Activated CD4-positive, CD25-positive, alpha-beta regulatory T cell treated with anti-CD3 and anti-CD28 coated beads, Interleukin-2, amount 50 U/mL, for 72 hours (primary cell): ENCODE measurements at places on chromosomes 1 and 21.

DNA sequence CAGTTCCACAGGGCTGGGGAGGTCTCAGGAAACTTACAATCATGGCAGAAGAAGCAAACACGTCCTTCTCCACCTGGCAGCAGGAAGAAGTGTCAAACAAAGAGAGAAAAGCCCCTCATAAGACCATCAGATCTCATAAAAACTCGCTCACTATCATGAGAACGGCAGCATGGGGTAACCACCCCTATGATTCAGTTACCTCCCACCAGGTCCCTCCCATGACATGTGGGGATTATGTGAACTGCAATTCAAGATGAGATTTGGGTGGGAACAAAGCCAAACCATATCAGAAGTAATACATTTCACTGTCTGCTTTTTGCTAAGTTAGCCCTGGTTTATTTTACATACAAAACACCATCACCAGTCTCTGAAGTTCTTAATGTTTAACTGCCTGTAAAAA, 68.5 kb downstream of the RBM11 start:
- no peak for DNase-seq

DNA sequence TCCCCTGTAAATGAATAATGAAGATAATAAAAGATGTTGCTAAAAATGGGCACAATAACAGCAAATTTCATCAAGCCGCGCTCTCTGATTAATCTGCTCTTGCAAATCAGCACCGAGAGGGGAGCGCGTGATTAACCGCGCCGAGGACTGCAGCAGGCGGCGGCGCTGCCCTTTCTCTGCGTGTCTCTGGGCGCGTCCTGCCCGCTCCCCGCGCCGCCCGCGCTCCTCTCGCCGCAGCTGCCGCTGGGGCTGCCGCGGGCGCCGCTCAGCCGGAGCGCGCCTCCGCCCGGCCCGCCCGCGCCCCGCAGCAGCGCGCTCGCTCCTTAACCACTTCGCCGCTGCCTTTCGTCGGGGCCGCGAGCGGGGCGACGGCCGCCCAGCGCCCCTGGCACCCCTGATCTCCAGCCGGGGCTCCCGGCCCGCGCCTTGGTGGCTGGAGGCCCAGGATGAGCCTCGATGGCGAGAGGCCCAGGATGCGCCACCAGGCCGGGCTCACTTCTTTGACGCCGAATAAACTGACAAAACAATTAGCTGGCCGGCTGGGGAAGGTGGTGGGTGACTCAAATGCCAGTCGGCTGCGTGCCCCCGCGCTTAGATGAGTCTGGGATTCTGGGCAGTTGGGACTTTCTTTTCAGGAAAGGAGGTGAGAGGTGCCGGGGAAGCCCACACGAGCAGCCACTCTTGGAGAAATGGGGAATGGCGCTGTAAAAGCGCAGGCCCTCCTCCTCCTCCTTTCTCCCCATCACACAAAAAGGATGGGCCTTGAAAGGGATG, 221.4 kb upstream of the PKN2 start:
- no peak for DNase-seq

DNA sequence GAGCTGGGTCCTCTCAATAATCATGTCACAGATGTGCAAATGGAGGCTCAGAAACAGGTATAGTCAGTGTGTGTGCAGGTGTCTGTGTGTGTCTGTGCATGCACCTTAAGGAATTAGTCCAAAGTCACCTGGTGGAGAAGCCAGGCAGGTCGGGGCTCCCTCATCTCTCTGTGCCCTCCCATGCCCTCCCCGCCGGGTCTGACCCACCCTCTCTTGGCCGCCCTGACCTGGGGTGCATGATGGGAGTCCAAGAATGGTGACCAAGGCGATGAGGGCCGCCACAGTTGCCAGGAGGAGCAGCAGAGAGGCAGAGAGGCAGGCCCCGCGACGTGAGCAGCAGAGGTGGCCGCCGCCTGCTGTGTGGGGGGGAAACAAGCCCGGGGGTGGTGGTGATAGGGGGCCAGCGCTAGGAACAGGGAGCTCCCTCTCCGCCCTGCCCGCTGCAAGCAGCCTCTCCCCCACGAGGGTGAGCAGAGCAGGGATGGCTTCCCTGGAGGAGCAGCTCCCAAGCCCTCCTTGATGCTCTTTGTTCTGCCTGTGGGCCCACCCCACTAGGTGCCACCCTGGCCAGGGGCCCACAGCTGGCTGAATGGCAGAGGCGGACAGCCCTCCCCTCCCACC, 3.9 kb downstream of the LDLRAD1 start:
- no peak for DNase-seq

DNA sequence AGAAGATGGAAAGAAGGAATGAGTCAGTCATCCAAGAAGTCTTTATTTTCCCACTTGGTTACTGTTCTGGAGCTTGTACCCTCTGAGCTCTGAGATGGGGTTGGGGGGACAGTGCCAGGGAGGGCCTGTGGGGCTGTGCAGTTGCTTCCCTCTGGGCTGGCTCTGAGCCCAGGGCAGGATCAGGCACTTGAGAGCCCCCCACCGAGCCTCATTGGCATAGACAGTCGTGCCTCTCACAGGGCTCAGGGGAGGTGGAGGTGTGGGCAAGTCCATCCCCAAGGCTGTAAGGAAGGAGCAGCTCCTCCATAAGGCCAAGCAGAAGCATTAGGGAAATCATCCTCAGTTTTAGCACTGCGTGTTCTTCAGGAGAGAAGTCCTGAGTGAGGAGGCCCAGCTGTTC, 2.5 kb upstream of the ARL8A start:
- DNase-seq = no peak

DNA sequence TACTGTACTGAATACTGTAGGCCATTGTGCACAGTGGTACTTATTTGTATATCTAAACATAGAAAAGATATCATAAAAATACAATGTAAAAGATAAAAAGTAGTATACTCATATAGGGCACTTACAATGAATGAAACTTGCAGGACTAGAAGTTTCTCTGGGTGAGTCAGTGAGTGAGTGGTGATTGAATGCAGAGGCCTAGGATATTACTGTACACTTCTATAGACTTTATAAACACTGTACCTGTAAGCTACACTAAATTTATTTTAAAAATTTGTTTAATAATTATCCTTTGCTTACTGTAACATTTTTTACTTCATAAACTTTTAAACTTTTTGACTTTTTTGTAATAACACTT, 82.5 kb downstream of the FGGY start:
- no peak for DNase-seq

GRCh38 chr1:17913326-17914115, 158.4 kb downstream of the ACTL8 start:
- no peak for DNase-seq

DNA sequence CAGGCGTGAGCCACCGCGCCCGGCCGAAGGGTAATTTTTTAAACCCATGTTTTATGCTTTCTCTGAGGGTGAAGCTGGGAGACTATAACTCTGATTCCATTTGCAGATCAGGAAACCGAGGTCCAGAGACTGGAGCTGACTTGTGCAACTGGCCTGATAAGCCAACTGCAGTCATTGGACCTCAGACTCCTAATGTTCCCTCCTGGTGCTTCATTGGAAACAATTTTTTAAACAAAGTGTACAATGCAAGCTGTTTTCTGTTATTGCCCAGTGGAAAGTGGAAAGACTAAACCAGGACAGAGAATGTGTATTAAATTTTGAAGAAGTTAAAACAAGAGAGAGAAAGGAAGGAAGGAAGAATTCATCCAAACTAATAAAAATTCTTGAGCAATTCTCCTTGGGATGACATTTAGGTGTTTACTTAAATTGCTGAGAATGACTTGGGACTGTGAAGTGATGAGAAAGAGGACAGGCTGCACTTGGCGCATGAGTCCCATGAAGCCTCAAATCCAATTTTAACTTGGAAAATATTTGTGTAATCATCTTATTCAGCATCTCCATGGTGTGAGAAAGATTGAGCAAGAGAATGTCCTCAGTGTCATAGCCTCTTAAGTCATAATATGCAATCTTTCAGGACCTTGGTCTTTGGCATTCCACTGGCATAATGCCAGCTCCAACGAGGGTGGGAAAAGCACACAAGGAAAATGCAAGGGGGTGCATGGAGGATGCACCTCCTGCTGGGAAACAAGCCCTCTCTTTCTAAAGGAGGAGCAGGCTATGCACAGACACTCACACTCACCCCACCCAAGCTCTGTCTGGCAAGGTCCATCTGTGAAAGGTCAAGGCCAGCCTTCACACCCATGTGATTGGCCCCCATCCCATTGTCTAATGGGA, 342.0 kb downstream of the SIPA1L2 start:
- no peak for DNase-seq

GRCh38 chr1:154141240-154141639, 13.6 kb downstream of the NUP210L start:
- DNase-seq = no peak

DNA sequence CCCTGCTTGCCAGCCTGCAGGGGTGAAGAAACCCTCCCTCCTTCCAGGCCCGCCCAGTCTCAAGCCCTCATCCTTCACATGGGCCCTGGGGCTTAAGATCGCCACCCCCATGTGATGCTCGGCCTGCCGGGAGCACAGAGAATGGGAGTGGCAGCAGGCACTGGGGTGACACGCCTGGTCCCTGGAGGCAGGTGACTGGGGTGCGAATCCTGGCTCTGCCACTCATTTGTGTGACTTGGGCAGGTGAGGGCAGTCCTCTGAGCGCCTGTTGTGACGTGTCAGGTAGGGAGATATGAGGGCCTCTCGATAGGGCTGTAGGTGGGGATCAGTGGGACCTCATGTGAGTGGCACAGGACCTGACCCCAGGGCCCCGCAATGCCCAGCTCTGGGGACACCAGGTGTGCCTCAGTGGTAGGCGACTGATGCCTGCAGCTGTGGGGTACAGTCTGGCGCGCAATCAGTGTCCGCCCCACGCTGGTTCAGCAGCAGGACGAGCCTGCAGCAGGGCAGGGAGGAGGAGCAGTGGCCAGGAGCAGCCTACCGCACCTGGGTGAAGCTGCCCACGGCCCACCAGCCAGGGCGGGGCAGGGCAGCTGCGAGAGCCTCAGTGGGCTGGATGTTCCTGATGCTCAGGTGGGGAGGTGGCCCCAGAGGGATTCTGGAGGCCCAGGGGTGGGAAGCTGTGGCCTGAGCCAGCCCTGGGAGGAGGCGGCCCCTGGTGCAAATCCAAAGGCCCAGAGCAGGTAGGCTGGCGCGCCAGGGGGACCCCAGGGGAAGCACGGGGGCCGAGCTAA, 6.2 kb downstream of the SH2D5 start:
- no peak for DNase-seq

- DNase-seq = no peak
Observed at GRCh38 chr1:175062339-175062738, 5.3 kb upstream of the TNN start.

DNA sequence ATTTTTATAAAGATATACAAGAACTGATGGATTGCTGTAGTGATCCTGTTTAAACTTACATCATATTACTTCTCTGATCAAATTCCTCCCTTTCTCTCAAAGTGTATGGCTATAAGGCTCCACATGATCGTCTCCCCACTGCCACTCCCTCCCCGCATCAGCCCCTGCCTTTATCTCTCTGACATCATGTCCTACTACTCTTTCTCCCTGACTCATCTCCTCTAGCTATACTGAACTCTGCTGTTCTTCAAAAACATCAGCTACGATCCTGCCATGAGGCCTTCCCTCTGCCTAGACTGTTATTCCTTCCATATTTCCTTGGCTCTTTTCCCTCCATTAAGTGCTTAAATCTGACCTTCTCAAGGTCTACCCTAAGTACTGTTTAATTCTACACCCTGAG, 22.8 kb downstream of the HFM1 start:
- no peak for DNase-seq

- DNase-seq = no peak
Observed at GRCh38 chr21:15732290-15732995, 2.7 kb downstream of the USP25 start.

GRCh38 chr1:233361876-233362275, 34.4 kb downstream of the MAP3K21 start:
- no peak for DNase-seq

GRCh38 chr1:7298145-7298544, 473.0 kb upstream of the VAMP3 start:
- no peak for DNase-seq

GRCh38 chr1:41919131-41919530, 409 bp upstream of the HIVEP3 start:
- no peak for DNase-seq

DNA sequence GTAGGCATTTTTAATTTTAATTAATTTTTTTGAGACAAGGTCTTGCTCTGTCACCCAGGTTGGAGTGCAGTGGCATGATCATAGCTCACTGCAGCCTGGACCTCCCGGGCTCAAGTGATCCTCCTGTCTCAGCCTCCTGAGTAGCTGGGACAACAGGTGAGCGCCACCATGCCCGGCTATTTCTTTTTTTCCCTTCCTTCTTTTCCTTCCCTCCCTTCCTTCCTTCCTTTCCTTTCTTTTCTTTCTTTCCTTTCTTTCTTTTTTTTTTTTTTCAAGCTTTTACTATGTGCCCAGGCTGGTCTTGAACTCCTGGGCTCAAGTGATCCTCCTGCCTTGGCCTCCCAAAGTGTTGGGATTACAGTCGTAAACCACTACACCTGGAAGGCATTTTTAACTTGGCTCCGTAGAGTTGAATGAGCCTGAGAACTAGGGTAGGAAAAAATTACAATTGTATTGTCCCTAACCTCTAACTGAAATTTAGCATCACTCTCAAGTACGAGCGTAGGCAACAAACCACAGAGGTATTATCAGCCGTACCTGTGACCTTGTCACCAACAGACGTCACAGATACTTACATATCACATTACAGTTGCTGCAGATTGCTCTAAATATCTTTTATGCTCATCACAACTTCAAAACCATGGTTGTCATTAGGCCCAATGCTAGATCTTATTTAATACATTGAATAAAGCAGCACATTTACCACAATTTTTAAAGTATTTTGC, 8.0 kb downstream of the RUNX3 start:
- no peak for DNase-seq

DNA sequence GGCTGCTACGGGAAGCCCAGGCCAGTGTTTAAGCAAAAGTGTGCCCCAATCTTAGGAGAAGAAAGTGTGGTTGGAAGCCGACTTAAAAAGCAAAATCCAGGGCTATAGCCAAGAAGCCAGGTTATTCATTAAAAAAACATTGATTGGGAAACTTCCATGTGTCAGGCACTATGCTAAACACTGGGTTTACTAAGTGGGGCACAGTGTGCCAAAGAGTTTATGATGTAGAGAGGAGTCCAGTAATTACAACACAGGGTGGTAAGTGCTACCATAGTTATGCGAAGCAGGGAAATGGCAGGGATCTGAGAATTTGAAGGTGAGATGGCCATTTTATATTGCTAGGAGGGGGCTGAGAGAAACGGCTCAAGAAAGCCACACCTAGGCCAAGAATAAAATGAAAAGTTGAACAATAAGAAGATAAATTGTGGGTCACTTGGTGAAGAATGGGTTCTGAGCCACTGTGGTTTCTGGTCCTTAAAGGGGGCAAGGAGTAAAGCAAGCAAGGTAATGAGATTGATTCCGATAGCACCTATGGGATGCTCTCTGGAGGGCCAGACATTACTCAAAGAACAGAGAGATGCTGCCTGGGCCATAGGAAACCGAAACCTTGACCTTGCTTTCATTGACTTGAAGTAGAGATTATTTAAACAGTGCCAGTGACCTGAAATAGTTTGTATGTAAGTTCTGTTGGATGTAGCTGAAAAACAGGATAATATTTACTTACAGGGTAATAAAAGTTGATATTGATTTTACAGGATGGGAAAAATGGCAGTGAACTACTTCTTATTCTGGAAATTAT, 177.8 kb downstream of the GIPC2 start:
- DNase-seq = no peak

- DNase-seq = no peak
Observed at GRCh38 chr1:14167884-14168283, 430.6 kb upstream of the KAZN start.

- DNase-seq = no peak
Observed at GRCh38 chr21:16082038-16082816, 352.4 kb downstream of the USP25 start.
